Activated T-cell treated with anti-CD3 and anti-CD28 coated beads for 24 hours (primary cell): ENCODE measurements at places on chromosomes 3 and 15.
A peak's percentile ranks its signal among the peaks of the same experiment; 100 is the strongest.

GRCh38 chr3:172332256-172333041 lies 115.8 kb downstream of the GHSR start:
- peak; percentile 35 for DNase-seq

DNA sequence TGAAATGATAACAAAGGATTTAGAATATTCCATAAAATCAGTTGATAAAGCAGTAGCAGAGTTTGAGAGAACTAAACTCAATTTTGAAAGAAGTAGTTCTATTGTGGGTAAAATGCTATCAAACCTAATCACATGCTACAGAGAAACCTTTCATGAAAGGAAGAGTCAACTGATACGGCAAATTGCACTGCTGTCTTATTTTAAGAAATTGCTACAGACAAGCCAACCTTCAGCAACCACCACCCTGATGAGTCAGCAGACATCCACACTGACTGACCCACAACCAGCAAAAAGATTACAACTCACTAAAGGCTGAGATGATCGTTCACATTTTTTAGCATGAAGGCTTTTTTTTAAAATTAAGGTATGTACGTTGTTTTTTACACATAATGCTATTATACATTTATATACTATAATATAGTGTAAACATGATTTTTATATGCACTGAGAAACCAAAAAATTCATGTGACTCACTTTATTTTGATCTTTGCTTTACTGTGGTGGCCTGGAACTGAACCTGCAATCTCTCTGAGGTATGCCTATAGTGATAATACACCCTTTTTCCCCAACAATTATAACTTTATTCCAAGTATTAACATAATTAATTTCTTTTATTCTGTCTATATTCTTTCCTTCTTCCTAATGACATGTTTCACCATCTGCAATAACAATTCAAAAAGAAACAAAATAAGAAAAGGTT lies 109.9 kb downstream of the TBC1D5 start:
- DNase-seq: no peak

- no peak for DNase-seq
These were observed 605 bp upstream of the RASL12 start for GRCh38 chr15:65068403-65068788.

DNA sequence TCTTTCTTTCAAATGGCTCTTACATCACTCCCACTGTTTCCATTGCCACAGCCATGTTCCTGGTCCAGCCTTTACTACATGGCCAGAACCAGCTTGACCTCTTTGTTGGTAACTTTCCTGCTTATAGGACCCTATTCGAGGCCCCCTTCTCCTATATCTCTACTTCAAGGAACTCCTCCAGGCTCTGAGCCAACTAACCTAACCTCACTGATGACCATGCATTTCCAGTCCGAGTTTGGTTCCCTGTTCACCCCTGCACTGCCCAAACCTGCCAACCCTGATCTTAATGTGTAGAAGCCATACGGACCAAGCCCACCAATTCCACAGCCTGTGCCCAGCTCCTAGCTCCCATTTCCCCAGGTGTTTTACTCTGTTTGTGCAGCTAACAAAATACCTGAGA lies 38.4 kb upstream of the TIPARP start:
- DNase-seq: no peak

GRCh38 chr3:4680871-4681300 lies 187.7 kb downstream of the ITPR1 start:
- no peak for DNase-seq

DNA sequence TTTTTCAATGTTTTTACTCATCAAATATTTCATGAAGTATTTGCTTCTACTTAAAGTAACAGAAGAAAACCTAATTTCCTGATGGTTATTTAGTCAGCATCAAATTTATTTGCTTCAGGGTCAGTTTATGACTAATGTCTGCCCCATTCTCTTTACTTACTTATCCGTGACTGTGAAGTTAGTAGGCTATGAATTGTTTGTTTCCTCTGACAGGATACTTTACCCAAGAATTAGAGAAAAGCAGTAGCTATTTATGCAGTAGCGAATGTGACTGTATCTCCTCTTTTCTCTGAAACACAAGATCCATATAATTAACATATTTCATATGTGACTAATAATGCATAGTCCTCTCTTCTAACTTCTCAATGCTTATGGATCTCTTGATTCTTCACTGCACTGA lies 329.9 kb upstream of the ROBO1 start:
- no peak for DNase-seq

DNA sequence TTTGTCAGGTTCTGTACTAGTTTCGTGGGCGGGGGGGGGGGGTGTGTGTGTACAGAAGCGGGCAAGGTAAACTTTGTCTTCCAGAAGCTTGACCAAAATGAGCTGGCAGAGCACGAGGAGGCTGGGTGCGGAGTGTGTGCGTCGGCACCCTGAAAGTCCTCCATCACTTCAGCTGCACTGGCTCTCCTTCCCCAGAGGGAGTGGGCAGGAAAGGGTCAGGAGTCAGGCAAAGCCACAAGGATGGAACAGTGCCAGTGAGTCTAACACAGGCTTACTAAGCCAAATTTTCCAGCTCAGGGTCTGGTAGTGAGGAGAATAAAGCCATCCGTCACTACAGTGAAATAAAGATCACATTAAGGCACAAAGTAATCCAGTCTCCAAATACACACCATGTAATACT lies 11.9 kb upstream of the SH3GL3 start:
- DNase-seq: no peak

GRCh38 chr3:126312341-126312740 lies 44.9 kb downstream of the KLF15 start:
- DNase-seq: no peak

DNA sequence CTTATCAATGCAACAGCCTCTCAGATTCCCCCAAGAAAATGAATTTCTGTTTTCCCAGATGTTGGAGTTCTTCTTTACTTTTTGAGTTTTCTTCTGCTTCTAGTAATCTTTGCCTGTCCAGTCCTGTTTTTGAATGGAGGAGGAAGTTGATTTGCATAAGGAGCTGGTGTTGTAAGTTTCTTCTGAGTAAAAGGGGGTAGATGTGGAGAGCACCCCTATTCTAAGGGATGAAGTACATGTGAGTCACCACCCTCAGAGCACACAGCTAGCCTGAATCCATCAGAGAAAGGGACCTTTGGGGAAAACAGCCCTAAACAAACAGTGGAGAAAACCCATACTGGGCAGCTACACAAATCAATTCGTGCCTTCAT lies 34.5 kb downstream of the ACAA1 start:
- DNase-seq: no peak

GRCh38 chr3:49619649-49620048 lies 54.5 kb upstream of the APEH start:
- DNase-seq: no peak
